Activated CD8-positive, alpha-beta T cell treated with anti-CD3 and anti-CD28 coated beads, Interleukin-2, amount 10 ng/mL, durations not matched to agents 7 days and 5 days (primary cell): ENCODE measurements at places on chromosomes 16 and 17. TPM values are rescaled to one million over a fixed set of nuclear protein-coding genes. Genes with fewer than 3 reads are reported as not detected.

Gene QPRT
- 10.2 TPM for total RNA-seq

Gene CD300LF
- not detected for total RNA-seq

Gene MYO15A
- total RNA-seq, result 0.34 TPM

Gene CCDC144A
- total RNA-seq, result 0.97 TPM

Gene TRPV3
- 0.37 TPM for total RNA-seq

Gene ASIC2
- total RNA-seq, result not detected

Gene TMEM235
- not detected for total RNA-seq

Gene TSPAN10
- 1.2 TPM for total RNA-seq

Gene SDR42E1
- total RNA-seq, result 12.0 TPM

Gene MT1E
- total RNA-seq, result 65.0 TPM

Gene HBA1
- not detected for total RNA-seq

Gene MYL4
- not detected for total RNA-seq

Gene PPP1R1B
- not detected for total RNA-seq

Gene CTU2
- total RNA-seq, result 29.2 TPM

Gene ZPBP2
- not detected for total RNA-seq

Gene RRAD
- 0.34 TPM for total RNA-seq

Gene SMPD3
- 11.1 TPM for total RNA-seq

Gene ELMO3
- total RNA-seq, result 7.2 TPM

Gene ZACN
- total RNA-seq, result 0.34 TPM

Gene RHBDL1
- 1.4 TPM for total RNA-seq

Gene SLC12A3
- not detected for total RNA-seq

Gene ABCA9
- total RNA-seq, result not detected

Gene HOXB1
- not detected for total RNA-seq

Gene TBX21
- total RNA-seq, result 27.5 TPM

Gene DLG4
- total RNA-seq, result 10.1 TPM
